ENCODE measurements at places on chromosomes 4 and X.
A peak's percentile ranks its signal among the peaks of the same experiment; 100 is the strongest.

GRCh38 chr4:98873059-98873458 is 55.9 kb downstream of the EIF4E start:
- no peak overlapping the region for H3K27ac ChIP-seq
- no peaks in the 10 kb centered on the region for H3K36me3 ChIP-seq
- H3K27me3 ChIP-seq = no peaks in the 10 kb centered on the region
- no peaks in the 10 kb centered on the region for H3K4me1 ChIP-seq
- no peak for DNase-seq

GRCh38 chrX:41718481-41719235 is 5.3 kb upstream of the GPR82 start:
- peaks cover 11% of the 10 kb centered on the region for H3K4me1 ChIP-seq
- H3K36me3 ChIP-seq = peaks cover 3% of the 10 kb centered on the region
- peak overlapping the region; percentile 52 for H3K27ac ChIP-seq
- peak; percentile 39 for DNase-seq
- no peak overlapping the region for H3K4me3 ChIP-seq

DNA sequence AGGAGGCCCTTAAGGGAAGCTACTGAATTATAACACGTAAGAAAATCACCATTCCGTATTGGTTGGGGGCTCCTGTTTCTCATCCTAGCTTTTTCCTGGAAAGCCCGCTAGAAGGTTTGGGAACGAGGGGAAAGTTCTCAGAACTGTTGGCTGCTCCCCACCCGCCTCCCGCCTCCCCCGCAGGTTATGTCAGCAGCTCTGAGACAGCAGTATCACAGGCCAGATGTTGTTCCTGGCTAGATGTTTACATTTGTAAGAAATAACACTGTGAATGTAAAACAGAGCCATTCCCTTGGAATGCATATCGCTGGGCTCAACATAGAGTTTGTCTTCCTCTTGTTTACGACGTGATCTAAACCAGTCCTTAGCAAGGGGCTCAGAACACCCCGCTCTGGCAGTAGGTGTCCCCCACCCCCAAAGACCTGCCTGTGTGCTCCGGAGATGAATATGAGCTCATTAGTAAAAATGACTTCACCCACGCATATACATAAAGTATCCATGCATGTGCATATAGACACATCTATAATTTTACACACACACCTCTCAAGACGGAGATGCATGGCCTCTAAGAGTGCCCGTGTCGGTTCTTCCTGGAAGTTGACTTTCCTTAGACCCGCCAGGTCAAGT is 6.9 kb upstream of the MSANTD1 start:
- H3K27me3 ChIP-seq = no peaks in the 10 kb centered on the region
- H3K27ac ChIP-seq = peak overlapping the region; percentile 74
- peak; percentile 64 for DNase-seq
- H3K36me3 ChIP-seq = peaks cover 47% of the 10 kb centered on the region

GRCh38 chr4:163755013-163755412 is 260.5 kb downstream of the TMA16 start:
- H3K27me3 ChIP-seq = no peaks in the 10 kb centered on the region
- H3K27ac ChIP-seq = no peak overlapping the region
- no peaks in the 10 kb centered on the region for H3K4me1 ChIP-seq
- H3K4me3 ChIP-seq = no peak overlapping the region
- DNase-seq = no peak

- peaks cover under 1% of the 10 kb centered on the region for H3K36me3 ChIP-seq
- H3K27ac ChIP-seq = no peak overlapping the region
- no peak overlapping the region for H3K4me3 ChIP-seq
- peak; percentile 74 for DNase-seq
These were observed 229.6 kb upstream of the AGTR2 start for GRCh38 chrX:115940888-115941332.

- peaks cover 9% of the 10 kb centered on the region for H3K4me1 ChIP-seq
- H3K36me3 ChIP-seq = peaks cover 18% of the 10 kb centered on the region
- H3K4me3 ChIP-seq = peak within 1 kb of the TSS; percentile 24
- H3K27me3 ChIP-seq = no peaks in the 10 kb centered on the region
- no peak within 1 kb of the TSS for H3K27ac ChIP-seq
- peak; percentile 24 for DNase-seq
These were observed at the start of gene KCND1 for GRCh38 chrX:48971249-48972219. Gene KCND1 (minus strand): TSS chrX:48971844. CDS start chrX:48970271, 1,573 bp downstream.

DNA sequence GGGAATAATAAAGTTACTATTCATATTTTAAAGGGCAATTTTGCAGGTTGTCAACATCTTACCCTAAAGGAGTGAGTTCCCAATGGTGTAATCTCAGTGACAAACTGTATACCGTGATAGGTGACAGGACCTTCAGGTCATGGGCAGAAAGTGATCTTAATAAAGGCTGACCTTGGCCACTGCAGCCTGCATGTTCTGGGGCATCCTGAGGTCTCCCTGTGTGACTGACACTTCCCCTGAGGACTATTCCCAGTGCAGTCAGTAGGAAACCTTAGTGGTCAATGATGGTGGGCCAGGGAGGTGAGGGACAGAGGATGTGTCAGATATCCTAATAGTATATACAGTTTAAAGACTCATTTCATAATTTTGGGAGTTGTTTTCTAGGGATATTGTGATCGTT is 137.2 kb downstream of the SHROOM3 start:
- H3K27ac ChIP-seq = no peak overlapping the region
- H3K27me3 ChIP-seq = no peaks in the 10 kb centered on the region
- DNase-seq = no peak
- no peaks in the 10 kb centered on the region for H3K36me3 ChIP-seq

DNA sequence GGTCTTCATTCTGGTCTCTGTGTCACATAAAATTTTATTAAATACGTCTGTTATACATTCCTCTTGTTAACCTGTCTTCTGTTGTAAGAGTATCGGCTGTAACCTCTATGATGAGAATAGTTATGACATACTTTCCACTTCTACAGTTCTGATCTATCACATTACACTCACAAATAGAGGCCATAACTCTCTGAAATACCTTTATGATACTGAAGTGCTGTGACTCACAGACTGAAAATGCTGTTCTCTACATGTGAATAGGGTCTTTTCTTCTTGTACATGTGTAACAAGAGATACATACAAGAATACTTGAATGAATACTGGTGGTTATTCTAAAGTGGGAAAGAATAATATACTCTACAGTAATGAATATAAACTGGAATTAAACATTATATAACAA is 1047.6 kb downstream of the TECRL start:
- H3K27ac ChIP-seq = no peak overlapping the region
- H3K4me3 ChIP-seq = no peak overlapping the region
- H3K36me3 ChIP-seq = no peaks in the 10 kb centered on the region
- DNase-seq = no peak
- H3K27me3 ChIP-seq = no peaks in the 10 kb centered on the region
- H3K4me1 ChIP-seq = no peaks in the 10 kb centered on the region

- no peaks in the 10 kb centered on the region for H3K36me3 ChIP-seq
- no peak for DNase-seq
These were observed 1.8 kb downstream of the PPP1R2C start for GRCh38 chrX:42776195-42776594.

GRCh38 chr4:148344941-148345340 is 97.3 kb downstream of the NR3C2 start:
- H3K36me3 ChIP-seq = no peaks in the 10 kb centered on the region
- H3K4me3 ChIP-seq = no peak overlapping the region
- no peak for DNase-seq
- no peaks in the 10 kb centered on the region for H3K4me1 ChIP-seq

GRCh38 chr4:65624651-65625050 is 45.6 kb downstream of the EPHA5 start:
- H3K36me3 ChIP-seq = no peaks in the 10 kb centered on the region
- H3K4me3 ChIP-seq = no peak overlapping the region
- no peaks in the 10 kb centered on the region for H3K27me3 ChIP-seq

DNA sequence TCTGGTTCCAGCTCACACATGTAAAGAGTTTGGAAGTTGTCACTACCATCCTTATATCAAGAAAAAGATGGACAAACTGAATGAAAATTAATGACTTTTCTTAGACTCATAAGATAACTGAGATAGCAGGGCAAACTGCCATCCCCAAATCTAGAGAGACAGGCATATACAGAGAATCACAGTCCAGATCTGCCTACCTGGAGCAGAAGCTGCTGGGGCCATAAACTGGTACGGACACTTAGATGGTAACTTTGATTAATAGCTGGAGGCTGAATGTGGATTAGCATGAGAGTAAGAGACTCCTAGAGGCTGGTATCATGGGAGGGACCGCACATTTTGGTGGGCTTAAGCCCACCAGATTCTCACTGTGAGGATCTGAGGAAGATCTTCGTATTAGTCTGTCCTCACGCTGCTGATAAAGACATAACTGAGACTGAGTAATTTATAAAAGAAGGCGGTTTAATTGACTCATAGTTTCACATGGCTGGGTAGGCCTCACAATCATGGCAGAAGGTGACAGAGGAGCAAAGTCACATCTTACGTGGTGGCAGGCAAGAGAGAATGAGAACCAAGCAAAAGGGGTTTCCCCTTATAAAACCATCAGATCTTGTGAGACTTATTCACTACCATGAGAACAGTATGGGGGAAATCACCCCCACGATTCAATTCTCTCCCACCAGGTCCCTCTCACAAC is 10.8 kb upstream of the POLA1 start:
- H3K27me3 ChIP-seq = no peaks in the 10 kb centered on the region
- no peak overlapping the region for H3K4me3 ChIP-seq
- no peak for DNase-seq

DNA sequence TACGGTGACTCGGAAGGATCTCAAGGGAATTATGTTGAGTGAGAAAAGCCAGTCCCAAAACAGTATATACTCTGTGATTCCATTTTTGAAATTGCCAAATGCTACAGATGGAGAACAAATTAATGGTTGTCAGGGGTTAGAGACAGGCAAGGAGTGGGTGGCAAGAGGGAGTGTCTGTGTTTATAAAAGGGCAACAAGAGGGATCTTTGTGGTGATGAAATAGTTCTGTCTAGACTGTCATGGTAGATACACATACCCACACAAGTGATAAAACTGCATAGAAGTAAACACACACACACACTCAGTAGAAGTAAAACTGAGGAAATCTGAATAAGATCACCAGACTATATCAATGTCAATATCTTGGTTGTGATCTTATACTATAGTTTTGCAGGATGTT is 92.7 kb downstream of the CD99L2 start:
- no peak for DNase-seq
- H3K27ac ChIP-seq = no peak overlapping the region
- no peak overlapping the region for H3K4me3 ChIP-seq
- no peaks in the 10 kb centered on the region for H3K36me3 ChIP-seq
- H3K27me3 ChIP-seq = no peaks in the 10 kb centered on the region

DNA sequence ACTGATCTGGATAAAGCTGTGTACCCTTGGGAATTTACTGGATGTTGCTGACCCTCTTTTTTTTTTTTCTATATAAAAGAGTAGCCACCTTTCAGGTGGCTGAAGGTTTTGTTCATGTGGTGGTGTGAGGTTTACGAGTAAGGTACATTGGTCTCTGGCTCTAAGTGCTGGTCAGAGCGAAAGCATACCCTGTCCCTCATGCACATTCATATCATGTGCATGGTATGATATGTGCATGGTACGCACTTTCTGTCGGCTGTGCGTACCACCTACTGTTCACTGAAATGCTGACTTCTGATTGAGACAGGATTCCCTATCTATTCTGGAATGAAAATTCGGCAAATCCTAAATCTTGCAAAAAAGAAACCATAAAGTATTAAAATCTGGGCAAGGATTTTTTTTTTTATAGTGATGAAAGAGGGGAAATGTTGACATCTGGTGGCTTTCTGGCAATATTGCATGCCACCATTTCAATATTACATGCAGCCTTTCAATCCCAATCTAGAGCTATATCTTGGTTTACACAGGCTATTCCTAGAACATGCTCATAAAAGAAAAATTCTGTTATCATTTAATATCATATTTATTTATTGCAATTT is 32.8 kb downstream of the FAM149A start:
- DNase-seq = no peak
- H3K36me3 ChIP-seq = no peaks in the 10 kb centered on the region
- no peak overlapping the region for H3K4me3 ChIP-seq

GRCh38 chrX:108437349-108438109 is 693 bp downstream of the COL4A6 start:
- H3K4me3 ChIP-seq = peak overlapping the region; percentile 33
- no peaks in the 10 kb centered on the region for H3K4me1 ChIP-seq
- H3K27me3 ChIP-seq = peaks cover 5% of the 10 kb centered on the region
- DNase-seq = no peak
- H3K27ac ChIP-seq = no peak overlapping the region

- H3K27ac ChIP-seq = no peak overlapping the region
- DNase-seq = no peak
- H3K4me1 ChIP-seq = no peaks in the 10 kb centered on the region
- H3K27me3 ChIP-seq = no peaks in the 10 kb centered on the region
These were observed 335.0 kb upstream of the SLC7A11 start for GRCh38 chr4:138577145-138577544.

DNA sequence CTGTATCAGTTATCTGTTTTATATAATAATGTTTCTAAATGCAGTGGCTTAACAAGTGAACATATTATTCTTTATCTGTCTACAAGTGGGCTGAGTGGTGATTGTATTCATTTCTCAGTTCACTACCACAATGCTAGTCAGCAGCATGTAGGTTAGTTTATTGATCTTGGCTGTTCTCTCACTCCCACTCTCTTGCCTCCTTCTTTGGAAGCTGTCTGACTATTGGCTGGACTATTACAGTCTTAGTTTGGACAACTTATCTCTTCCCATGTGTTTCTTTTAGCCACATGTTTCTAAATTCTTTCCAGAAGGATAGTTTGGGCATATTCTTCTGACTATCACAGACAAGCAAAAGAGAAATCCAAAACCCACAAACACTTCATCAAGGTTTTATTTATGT is 459.5 kb upstream of the AGA start:
- H3K4me3 ChIP-seq = no peak overlapping the region
- no peaks in the 10 kb centered on the region for H3K36me3 ChIP-seq
- no peak for DNase-seq
- H3K27me3 ChIP-seq = no peaks in the 10 kb centered on the region
- H3K4me1 ChIP-seq = no peaks in the 10 kb centered on the region

DNA sequence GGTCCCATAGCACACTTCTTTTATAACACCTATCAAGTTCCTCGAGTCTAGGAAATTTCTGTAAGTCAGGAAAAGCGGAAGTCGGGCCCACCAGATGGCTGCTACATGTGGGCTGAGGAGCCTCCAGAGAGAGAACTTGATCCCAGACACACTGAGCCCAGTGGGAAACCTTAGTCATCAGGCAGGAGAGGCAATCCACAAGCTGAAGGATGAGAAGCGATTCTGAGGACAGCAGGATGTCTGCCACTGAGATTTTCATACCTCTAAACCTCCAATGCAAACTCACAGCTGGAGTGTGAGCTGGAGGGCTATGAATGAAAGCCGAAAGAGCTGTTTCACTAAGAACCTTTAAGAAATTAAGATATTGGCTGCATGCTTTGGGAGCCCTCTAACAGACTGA is 52.6 kb upstream of the PDHA1 start:
- H3K4me1 ChIP-seq = no peaks in the 10 kb centered on the region
- H3K4me3 ChIP-seq = no peak overlapping the region
- no peaks in the 10 kb centered on the region for H3K27me3 ChIP-seq
- no peaks in the 10 kb centered on the region for H3K36me3 ChIP-seq
- H3K27ac ChIP-seq = no peak overlapping the region
- DNase-seq = no peak

DNA sequence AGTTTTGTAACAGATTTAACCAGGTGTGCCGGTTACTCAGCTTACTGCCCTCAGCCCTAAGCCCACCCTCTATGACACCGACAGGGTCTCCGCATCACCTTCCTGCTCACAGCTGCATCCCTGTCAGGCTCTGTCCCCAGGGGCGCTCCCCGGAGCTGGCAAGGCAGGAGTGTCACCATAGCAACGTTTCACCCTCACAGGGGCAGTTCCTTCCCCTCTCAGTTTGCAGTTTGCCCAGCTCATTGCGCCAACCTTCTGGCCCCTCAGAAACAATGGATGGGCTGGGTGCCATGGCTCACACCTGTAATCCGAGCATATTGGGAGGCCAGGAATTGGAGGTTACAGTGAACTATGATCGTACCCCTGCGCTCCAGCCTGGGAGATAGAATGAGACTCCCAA is 42.6 kb downstream of the RGS12 start:
- no peak for DNase-seq
- H3K27me3 ChIP-seq = no peaks in the 10 kb centered on the region
- H3K36me3 ChIP-seq = no peaks in the 10 kb centered on the region
- no peak overlapping the region for H3K4me3 ChIP-seq

Measured in large intestine (tissue), 12 donors.